ENCODE measurements at places on chromosomes 2 and 18. TPM values are rescaled to one million over a fixed set of nuclear protein-coding genes. Genes with fewer than 3 reads are reported as not detected.

CFC1 gene
- total RNA-seq, result not detected

FTCDNL1 gene
- 5.0 TPM for total RNA-seq

DNAH6 gene
- 0.36 TPM for total RNA-seq

LCT gene
- total RNA-seq, result under 0.01 TPM

UGT1A4 gene
- not detected for total RNA-seq

GAREM1 gene
- 5.0 TPM for total RNA-seq

SPHKAP gene
- not detected for total RNA-seq

- no peak for DNase-seq
Observed at GRCh38 chr18:56068701-56069100, 480.7 kb upstream of the TCF4 start.

DNA sequence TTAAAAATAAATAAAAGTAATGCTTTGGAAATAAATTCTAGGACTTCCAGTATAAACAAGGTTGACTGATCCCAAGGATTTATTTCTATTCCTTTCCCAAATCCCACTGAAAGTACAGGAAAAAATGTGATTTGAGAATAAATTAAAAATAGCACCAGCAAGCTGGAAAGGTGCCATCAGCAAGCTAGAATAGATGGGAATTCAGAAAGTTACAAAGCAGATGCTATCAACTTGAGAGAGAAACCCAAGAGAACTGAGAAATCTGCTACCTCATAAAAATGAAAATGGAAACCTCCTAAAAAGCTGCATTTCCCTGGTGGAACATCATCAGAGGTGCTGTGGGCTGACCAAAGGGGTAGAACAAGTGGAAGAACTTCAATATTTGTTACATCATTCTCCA is 148.6 kb upstream of the KCNJ3 start:
- DNase-seq, result no peak

- DNase-seq, result no peak
Observed at GRCh38 chr2:233267516-233268245, 16.2 kb downstream of the ATG16L1 start.

DNA sequence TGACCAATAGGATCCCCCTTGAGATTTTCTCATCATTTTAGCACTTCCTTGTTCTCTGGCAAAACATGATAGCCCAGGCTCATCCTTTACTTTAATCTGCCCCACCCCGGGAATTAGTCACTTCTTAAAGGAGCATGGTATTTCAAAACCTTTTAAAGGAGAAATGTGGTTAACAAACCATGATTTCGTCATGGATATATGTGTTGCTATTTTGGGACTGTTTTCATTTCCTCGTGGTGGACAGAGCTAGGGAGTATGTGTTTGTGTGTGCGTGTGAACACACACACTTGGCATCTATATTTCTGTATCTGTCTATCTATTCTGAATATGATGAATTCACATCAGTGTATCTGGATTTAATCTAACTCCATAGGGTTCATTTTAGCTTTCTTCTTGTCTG is 128.1 kb downstream of the BIRC6 start:
- DNase-seq, result peak; percentile 53

GRCh38 chr18:70047931-70048603 is 100.4 kb upstream of the CD226 start:
- DNase-seq, result peak; percentile 10

DNA sequence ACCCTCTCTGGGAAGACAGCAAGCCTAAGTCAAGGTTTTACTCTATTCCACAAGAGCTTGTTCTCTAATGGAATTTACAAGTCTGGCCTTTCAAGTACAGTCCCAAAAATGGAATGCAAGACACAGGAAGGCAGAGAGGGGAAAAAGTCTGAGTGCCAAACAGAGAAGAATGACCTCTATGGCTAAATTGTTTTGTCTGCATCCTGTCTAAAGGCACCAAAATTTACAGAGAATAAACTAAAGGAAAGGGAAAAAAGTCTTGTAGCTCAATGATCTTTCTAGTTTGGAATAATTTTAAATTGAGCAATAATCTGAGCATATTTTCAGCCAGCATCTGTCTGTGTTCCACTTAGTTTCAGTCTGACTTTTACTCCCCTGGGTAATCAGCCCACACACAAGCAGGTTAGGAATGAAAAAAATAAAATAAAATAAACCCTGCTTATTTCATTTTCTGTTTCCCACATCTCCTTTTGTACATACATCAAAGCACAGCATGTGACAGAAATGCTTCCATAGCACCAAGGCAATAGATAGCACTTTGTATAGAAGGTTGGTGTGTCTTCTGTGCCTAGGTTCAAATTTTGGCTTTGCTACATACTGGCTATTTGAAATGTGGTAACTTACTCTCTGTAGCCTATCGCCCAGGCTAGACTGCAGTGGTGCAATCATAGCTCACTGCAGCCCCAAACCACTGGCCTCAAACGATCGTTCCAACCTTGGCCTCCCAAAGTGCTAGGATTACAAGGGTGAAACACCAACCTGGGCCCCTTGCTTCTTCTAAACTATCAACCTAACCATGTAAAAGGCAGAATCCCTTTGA is 105.1 kb downstream of the SLC8A1 start:
- DNase-seq, result no peak

DNA sequence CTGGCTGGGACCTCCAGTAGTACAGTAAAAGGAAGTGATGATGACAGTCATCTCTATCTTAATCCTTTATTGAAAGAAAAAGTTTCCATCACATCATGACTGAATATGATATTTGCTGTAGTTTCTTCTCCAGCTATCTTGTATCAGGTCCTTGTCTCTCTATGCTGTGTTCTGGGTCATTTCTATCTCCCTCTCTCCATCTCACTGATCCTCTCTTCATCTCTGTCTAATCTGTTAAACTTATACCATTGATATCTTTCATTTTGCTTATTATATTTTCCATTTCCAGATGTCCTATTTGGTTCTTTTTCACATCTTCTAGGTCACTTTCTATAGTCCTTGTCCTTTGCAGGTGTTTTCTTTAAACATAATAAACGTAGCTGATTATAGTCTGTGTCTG is 12.3 kb downstream of the CYS1 start:
- no peak for DNase-seq

- DNase-seq, result no peak
Observed at GRCh38 chr2:54523324-54523959, 67.3 kb downstream of the SPTBN1 start.

DNA sequence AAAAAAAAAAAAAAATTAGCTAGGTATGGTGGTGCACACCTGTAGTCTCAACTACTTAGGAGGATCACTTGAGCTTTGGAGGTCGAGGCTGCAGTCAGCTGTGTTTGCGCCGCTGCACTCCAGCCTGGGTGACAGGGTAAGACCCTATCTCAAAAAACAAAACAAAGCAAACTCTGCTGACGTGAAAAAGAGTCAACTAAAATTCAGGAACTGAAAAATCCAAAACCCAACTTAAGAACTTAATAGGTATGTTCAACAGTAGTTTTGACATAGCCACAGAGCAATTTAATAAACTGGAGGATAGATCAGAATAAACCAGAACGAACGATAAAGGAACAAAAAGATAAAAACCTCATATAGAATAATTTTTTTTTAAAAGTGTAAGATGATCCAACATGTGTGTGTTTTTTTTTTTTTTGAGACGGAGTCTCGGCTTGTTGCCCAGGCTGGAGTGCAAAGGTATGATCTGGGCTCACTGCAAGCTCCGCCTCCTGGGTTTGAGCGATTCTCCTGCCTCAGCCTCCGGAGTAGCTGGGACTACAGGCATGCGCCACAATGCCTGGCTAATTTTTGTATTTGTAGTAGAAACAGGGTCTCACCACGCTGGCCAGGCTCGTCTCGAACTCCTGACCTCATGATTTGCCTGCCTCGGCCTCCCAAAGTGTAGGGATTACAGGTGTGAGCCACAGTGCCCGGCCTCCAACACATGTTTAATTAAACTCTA is 4.3 kb upstream of the ZNF236 start:
- no peak for DNase-seq

Data from osteoblast (primary cell).